Chondrocyte (in vitro differentiated cells): ENCODE measurements at places on chromosomes 16 and 17. TPM values are rescaled to one million over a fixed set of nuclear protein-coding genes. Genes with fewer than 3 reads are reported as not detected.

DNA sequence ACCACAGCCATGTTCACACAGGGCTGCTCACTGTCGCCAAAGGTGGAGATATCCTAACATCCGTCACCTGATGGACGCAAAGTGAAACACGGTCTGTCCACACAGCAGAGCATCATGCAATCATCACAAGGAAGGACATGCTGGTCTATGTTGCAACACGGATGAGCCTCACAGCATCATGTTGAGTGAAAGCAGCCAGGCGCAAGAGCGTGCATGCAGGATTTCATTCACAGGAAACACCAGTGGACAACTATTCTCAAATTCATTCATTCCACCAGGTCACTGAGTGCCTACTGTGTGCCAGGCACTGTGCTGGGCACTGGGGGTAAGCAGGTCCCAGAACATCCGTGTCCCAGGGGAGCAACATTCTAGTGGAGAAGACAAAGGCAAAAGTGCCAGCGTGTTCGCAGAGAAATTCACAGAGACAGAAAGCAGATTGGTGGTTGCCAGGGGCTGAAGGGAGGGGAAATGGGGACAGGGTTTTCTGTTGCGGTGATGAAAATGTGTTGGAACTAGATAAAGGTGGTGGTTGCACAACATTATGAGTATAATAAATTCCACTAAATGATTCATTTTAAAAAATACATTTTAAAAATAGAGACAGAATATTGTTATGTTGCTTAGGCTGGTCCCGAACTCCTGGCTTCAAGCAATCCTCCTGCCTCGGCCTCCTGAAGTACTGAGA is 22.7 kb upstream of the KCNJ12 start:
- DNase-seq: no peak

DNA sequence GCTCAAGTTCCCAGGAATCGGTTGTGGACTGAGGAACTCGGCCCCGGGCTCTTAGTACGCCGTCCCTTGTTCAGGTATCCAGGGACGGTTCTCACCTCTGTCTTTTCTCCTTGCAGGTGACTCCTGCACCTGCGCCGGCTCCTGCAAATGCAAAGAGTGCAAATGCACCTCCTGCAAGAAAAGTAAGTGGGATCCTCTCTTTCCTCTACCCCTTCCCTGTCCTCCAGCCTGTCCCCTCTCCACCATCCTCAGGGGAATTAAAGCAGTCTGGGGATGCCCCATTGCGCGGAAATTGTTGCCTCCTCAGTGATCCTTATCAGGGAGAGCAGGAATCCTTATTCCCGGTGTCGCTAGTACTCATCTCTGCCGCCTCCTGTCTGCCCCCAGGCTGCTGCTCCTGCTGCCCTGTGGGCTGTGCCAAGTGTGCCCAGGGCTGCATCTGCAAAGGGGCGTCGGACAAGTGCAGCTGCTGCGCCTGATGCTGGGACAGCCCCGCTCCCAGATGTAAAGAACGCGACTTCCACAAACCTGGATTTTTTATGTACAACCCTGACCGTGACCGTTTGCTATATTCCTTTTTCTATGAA is 585 bp downstream of the MT2A start:
- DNase-seq: no peak

DNA sequence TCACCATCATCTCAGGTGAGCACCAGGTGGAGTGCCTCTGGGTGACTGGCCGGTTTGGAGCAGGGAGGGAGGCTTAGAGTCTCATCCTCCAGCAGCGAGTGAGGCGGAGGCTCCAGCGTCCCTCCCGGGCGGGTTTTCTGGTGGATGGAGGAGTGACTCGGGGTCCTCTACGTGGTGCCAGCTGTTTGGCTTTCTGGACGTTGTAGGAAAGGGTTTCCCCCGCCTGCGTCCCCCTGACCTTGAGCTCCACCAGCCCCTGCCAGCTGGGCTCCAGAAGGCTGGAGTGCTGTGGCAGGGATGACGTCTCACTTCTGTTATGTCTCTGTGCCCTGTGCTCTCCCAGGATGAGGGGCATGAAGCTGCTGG is 522 bp downstream of the DNASE1 start:
- DNase-seq: peak; percentile 68

DNA sequence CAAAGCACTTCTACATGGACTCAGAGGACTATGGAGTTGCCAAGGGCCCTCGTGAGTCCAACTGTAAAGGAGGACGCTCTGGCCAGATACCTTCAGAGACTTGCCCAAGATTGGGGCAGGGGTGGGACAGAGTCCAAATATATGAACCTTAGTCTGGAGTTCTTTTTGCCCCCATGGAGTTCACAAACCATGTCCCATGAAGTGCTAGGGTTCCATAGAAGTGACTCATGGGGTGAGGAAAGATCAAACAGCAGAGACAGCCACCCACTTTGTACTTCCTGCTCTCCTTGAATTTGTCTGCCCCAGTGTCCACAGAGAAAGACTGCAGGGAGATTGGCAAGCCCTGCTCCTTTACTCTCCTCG is 29.0 kb downstream of the SRL start:
- no peak for DNase-seq

DNA sequence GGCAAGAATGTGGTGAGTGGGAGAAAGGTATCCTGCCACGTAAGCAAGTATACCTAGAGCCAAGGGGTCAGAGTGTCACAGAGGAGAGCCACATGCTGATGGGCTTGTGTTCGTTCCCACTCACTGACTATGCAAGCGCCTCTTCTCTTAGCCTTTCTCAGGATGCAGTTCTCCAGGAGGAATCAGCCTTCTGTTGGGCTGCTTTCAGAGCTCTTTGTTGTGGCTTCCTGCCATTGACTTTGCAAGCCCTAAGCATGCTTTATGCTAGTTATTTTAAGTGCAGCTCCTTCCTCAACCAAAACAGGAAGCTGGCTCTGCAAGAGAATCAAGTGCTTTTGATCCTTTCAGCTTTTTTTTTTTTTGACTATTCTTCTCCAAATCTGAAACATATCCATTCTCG is 66.6 kb downstream of the SIAH1 start:
- DNase-seq: no peak

DNA sequence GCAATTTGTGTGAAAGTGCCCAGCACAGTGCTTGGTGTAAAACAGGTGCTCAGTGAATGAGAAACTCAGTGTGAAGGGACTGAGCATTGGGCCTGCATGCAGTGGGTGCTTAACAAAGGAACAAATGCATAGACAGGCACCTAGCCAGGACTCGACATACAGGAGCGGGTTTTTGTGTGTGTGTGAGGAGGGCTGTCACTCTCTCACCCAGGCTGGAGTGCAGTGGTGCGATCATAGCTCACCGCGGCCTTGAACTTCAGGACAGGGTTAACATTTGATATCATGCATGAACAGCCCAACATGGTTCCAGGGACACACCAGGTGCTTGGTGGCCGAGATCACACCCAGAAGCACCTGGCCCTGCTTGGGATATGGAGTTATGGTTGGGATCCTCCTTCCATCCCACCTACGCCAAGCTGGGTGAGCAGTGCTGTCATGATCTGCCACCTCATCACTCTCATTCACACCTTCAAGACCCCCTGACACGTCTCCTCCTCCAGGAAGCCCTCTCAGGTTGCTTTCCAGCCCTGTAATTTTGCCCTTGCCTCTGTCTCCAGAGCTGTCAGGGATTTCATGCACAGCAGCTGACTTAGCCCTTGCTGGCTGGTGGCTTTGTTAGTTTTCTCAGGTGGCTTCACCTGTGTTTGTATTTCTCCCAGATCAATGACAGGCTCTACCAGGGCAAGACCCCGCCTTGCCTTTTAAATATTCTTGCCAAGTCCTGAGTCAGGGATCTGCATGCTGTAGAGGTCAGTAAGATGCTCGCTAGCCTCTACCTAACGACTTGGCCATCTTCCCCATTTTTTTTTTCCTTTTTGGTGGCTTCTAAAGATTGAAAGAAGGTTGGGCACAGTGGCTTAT is 66.4 kb downstream of the OR1D5 start:
- peak; percentile 32 for DNase-seq

GRCh38 chr16:50161950-50162349 is 8.8 kb downstream of the TENT4B start:
- no peak for DNase-seq

GRCh38 chr17:74525781-74526288 is 5.4 kb downstream of the CD300LB start:
- peak; percentile 40 for DNase-seq

DNA sequence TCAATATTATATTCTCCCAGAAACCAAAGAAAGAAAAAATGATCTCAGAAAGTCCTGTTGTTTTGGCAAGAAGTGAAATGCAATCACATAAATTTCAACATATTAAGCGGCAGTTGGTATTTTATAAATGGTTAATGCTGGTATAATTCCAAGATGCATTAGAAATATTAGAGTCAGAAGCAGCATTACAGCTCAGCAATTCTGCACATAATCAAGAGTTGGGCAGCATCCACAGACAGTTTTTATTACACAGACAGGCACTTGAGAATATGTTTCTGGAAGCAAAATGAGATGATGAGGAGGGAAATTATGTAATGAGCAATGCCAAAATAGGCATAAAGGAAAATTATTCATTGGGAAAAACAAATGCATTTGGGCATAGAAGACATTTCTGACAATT is 148.1 kb downstream of the KCNJ2 start:
- no peak for DNase-seq

The CES4A gene
- 1.6 to 6.6 TPM (median 2.6 TPM) in 3 replicates for total RNA-seq

The KRTAP1-5 gene
- not detected in 3 replicates for total RNA-seq

The SNX11 gene
- total RNA-seq: 22.3 to 24.7 TPM (median 22.5 TPM) in 3 replicates

GRCh38 chr17:9648521-9649110 is 3.3 kb downstream of the USP43 start:
- no peak for DNase-seq

DNA sequence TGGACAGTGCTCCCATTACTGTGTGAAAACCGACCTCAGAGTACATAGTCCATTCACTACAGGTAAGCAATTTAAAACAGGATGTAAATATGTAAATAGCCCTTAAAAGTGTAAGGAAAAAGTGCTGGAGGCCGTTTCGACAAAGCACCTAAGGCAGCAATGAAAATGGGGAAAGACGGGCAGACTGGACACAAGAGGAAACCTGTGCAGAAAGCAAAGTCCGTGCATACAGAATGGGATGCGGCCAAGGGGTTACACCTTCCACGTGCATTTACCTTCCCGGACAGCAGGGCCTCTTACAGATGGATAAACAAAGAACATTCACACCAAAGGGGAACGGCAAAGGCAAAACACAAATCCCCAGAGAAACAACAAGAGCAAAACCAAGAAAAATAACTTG is 32.0 kb downstream of the LMF1 start:
- DNase-seq: no peak

The NGFR gene
- total RNA-seq: 1.7 to 4.4 TPM (median 1.8 TPM) in 3 replicates

The OTOA gene
- total RNA-seq: 0.10 TPM in 1 of 3 replicates, not detected in the others
